NCI-H1092 (cell line): ENCODE measurements at places on chromosomes 12 and 14.

DNA sequence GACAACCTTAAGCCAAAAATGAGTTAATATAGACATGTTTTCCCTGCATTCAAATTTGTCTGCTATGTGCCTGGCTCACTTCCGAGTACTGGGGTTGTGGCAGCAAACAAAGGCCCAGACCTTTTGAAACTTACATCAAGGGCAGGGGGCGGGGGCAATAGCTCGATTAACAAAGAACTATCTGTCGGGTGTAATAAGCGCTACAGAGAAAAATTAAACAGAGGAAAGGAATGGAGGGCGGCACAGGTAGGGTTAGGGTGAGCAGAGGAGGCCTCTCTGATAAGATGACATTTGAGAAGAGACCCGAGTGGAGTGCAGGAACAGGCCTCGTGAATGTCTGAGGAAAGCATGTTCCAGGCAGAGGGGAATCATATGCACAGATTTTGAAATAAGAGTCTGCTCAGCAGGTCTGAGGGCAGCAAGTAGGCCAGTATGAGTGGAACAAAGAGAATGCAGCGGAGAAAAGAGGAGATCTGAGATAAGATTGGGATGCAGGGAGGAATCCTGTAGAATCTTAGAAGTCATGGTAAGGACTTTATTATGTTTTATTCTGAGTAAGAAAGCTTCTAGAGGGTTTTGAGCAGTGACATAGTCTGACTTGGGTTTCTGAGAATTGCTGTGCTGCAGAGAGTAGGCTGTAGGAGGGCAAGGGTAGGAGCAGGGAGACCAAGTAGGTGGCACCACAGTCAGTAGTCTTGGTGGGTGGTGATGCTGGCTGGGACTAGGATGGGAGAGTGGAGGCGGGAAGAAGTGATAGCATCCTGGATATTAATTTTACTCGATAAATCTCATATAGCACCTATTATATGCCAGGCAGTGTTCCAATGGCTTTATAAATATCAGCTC lies 52.6 kb downstream of the BICDL1 start:
- DNase-seq = no peak

GRCh38 chr14:105908481-105908911 lies 382.1 kb downstream of the TMEM121 start:
- DNase-seq = no peak

DNA sequence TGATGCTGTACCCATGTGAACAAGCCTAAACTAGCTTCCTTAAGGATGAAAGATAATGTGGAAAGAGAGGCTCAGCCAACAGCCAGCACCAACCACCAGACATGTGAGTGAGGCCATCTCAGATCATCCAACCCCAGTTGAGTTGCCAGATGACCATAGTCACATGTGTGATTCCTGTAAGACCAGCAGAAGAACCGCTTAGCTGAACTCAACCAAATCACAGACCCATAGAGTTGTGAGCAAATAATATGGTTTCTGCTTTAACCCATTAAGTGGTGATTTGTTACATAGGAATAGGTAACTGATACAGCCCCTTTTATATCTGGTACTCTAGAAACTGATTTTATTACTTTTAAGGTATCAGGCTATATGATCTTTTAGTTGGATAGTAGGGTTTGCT lies 17.6 kb upstream of the ELK3 start:
- no peak for DNase-seq

- no peak for DNase-seq
These were observed 620.1 kb downstream of the NRXN3 start for GRCh38 chr14:78790271-78790670.

- no peak for DNase-seq
These were observed 108.4 kb upstream of the EGLN3 start for GRCh38 chr14:34059037-34059924.

- no peak for DNase-seq
These were observed 3.5 kb downstream of the RFX4 start for GRCh38 chr12:106586278-106586802.

GRCh38 chr12:99153293-99153692 lies 494.3 kb upstream of the GARIN6 start:
- no peak for DNase-seq

DNA sequence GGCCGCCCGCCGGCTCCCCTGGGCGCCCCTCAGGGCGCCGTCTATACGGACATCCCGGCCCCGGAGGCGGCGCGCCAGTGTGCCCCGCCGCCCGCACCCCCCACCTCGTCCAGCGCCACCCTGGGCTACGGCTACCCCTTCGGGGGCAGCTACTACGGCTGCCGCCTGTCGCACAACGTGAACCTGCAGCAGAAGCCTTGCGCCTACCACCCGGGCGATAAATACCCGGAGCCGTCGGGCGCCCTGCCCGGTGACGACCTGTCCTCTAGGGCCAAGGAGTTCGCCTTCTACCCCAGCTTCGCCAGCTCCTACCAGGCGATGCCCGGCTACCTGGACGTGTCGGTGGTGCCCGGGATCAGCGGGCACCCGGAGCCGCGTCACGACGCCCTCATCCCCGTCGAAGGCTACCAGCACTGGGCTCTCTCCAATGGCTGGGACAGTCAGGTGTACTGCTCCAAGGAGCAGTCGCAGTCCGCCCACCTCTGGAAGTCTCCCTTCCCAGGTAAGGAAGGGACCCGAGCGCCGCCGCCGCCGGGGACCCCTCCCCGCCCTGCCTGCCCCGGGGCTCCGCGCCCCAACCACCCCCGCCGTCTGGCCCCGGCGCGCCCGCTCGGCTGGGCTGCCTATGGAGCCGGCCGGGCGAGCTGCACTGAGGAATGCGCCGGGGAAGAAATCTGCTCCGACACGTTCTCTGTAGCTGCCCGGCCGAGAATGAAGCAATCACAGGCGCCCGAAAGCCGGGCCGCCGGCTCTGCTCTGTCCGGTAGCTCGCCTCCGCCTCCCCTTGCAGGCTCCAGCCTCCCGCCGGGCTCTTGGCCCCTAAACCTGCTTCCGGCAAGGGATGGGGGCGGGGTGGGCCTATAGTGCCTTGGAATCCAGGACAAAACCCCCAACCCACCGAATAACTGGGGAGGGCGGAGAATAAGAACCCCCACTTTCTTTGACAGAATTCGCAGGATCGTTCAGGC lies 794 bp downstream of the HOXC13 start:
- no peak for DNase-seq

DNA sequence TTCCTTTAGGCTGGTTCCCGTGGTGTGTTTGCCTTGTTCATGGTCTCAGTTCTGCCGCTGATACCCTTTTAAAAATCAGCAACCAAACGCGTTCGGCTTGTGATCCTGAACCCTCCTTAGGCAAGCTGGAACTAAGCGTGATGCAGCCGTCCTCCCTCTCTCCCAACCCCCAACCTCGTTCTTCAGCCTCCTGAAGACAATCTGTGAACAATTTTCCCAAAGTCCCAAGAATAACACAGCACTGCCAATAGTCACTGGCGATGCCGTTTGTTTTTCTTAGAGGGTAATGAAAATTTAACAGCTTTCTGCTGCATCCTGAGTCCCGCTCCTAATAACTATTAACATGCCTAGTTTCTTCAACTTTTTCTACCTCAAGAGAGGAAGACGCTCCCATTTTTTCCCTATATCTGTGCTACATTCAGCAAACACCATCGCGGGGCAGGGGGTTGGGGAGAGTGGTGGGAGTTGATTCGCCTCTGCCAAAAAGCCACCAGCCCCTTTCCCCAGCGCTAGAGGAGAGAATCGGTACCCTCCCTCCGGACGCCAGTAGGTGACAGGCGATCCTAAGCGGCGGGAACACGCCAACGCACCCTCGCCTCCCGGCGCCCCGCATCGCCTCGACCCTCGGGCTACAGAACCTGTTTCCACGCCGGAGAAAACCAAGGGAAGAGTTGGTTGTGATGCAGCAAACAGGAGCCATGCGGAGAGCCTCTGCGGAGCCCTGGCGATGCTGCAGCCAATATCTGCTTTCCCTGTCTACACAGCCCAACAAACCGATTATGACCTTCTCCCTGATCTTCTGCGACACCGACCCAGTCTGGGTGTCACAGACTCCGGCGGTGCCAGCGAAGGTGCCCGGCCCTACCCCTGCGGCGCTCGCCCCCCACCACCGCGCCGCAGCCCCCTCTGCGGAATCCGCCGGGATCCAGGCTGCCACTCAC lies 752 bp downstream of the PRICKLE1 start:
- DNase-seq = no peak

DNA sequence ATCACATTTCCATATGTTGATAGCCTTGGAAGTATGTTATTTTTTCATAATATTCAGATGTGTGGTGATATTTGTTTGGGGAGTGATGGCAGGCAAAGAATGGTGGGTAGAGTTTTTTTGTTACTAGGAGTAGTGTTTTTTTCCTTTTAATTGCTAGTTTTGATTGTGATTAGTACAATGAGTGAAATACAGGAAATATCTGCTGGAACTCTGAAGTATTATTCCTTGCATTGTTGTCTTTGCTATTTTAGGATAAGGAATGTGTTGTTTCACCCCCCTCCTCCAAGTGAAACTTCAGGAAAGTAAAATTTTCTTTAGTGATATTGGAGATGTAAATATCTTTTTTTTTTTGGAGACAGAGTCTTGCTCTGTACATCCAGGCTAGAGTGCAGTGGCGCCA lies 105.4 kb downstream of the DIP2B start:
- no peak for DNase-seq

- no peak for DNase-seq
These were observed 9.1 kb upstream of the RPAP3 start for GRCh38 chr12:47714826-47715386.

- DNase-seq = no peak
These were observed 6.3 kb upstream of the FLRT2 start for GRCh38 chr14:85523624-85524023.

GRCh38 chr14:69183735-69184134 lies 7.6 kb upstream of the EXD2 start:
- no peak for DNase-seq
